ENCODE measurements at places on chromosomes 2 and 18.

GRCh38 chr2:162840598-162841246 is 2.2 kb upstream of the KCNH7 start:
- peak; percentile 83 for DNase-seq

DNA sequence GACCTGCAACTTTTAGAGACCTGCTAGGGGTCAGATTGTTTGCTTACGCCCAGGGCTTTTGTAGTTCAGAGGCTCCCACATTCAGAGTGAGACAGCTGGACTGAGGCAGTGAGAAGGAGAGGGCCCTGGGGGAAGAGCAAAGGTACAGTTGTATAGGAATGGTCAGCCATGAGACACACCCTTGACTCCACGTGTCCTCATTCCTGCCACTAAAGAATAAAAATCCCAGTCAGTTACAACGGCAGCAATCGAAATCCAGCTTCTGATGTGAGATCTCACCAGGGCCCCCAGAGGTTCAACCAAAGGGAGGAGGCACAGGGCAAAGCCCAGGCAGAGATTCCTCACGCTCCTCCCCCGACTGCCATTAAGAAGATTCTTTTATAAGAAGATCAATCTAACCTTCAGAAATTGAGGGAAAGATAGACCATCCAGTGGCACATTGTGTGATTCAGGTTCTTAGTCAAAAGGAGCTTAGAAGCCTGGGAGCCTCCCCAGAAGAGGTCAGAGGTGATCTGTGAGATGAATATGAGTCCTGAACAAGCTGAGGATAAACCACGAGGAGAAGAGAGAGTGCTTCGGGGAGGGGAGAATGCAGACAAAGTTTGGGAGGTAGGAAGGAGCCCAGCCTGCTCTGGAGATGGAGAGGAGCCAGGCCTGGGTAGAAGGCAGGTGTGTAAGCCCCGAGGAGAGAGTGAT is 317.0 kb downstream of the CYP26B1 start:
- peak; percentile 23 for DNase-seq

GRCh38 chr2:124959581-124959980 is 934.5 kb downstream of the CNTNAP5 start:
- no peak for DNase-seq

DNA sequence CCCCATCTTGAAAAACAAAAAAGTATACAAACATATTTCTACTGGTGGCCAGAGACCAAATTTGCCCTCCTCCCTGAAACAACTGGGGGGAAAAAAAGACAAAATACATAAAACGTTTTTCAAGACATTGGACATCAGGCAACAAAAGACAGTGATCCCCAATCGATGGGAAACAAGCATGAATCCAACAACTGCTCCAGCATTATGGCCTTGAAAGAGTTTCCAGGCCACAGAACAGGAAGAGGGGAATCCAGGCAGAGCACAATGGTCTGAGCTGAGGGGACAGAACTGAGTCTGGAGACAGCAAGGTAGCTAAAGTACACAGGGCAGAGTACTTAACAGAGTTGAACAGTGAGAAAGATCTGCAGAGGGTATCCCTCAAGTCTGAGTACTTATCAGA is 4.4 kb downstream of the CCDC88A start:
- no peak for DNase-seq

GRCh38 chr18:6929370-6930102 is 188.1 kb downstream of the LAMA1 start:
- no peak for DNase-seq

DNA sequence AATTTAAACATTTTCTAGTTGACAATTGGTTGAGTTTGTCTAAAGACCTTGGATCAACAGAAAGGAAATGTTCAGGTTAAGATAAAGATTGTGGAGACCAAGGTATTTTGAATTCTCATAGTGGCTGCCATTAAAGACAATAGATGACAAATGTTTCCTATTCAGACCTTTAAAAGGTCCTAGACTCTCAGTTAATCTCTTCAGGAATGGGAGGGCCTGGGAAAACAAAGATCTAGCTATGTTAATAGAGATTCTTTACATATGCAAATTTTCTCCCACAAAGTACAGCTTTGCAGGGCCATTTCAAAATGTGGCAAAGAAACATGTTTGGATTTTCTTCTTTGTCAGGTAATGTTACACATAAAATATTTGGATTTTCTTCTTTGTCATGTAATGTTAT is 403.9 kb downstream of the SPAG16 start:
- no peak for DNase-seq

DNA sequence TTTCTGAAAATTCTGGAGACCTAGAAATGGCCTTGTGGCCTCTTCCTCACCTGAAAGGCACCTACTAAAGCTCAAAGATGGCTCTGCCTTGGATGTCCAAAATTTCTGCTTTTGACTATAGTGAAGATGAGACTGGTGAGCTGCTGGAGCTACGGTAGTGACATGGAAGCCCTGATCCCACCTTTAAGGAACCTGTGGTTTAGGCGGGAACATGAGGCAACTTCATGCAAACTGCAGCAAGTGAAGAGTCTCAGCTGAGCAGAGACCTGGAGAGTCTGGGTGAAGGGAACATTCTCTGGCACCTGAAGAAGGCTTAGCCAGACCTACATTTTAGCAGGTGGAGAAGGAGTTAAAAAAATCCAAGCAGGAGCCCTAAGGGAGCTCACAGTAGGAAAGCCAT is 40.0 kb downstream of the GORASP2 start:
- DNase-seq = no peak

- DNase-seq = peak; percentile 61
Measured at GRCh38 chr18:54957296-54957832, 1.9 kb downstream of the CCDC68 start.

DNA sequence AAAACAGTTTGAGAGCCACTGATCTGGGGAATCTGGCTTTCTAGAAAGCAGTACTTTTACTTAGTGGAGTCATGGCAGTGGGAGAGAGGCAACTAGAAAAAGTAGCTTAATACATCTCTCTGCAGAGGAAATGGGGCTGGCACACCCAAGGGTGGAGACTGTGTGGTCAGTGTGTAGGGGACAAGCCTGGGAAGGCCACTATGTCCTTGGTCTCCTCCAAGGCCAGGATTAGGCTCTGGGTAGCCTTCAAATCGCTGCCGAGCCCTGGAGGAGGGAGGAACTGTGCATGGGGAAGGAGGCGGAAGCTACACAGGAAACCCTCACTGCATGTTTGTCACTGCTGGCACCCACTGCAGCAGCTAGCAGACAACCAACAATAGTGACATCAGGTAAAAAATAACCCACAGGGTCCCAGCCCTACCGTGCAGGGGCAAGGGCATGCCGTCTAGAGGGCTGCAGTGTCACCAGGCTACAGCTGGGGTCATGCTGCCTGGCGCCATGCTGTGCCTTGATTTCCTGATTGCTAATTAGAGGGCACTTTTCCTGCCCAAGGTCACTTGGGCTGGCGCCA is 34.8 kb downstream of the LBH start:
- DNase-seq = peak; percentile 13

GRCh38 chr2:46351750-46352138 is 54.5 kb downstream of the EPAS1 start:
- no peak for DNase-seq

GRCh38 chr2:117645458-117645857 is 169.0 kb upstream of the DDX18 start:
- no peak for DNase-seq

DNA sequence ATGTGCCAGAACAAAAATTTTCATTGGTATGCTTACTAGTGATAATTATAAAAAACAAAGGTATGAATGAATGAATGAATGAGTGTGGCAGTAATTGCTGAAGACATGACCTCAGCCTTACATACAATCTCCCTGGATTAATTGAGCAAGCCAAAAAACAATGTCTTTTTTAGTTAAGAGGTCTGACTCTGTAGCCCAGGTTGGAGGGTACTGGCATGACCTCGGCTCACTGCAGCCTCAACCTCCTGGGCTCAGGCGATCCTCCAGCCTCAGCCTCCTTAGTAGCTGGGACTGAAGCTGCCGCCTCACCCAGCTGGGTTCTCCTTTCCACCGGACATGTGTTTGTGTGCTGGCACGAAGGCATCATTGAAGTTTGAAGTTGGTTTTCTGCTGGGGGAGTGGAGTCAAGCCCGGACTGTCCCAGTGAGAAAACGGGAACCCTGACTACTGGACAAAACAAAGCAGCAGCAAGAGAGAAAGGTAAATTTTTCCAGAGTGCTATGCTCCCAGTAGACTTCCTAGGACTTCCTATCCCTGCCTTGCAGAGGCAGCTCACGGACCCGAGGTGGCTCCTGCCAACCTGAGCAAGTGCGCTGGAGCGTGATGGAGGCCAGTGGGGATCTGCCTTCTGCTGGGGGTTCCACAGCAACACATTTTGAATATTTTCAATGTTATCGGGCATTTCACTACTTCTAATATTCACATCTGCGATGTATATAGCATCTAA is 6.4 kb upstream of the IMP4 start:
- DNase-seq = no peak

- no peak for DNase-seq
Measured at GRCh38 chr2:550860-551567, 126.2 kb downstream of the TMEM18 start.

GRCh38 chr2:239770246-239770639 is 254.9 kb downstream of the NDUFA10 start:
- DNase-seq = no peak

DNA sequence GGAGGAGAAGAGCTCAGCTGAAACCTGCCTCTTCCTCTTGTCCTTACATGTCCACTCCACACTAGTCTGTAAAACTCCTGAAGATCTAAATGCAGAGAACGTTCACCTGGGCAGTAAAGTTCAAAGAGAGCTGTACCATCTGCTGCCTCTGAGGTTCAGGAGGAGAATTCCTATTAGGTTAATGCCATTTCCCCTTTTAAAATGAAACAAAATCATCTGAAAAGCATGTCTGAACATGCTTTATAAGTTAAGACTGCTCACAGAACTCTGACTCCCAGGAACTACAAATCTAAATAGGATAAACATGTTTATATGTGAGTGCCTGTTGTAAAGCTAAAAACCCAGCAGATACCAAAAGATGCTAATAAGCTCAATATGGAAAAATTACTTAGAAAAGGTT is 164.4 kb downstream of the AFF3 start:
- DNase-seq = no peak

DNA sequence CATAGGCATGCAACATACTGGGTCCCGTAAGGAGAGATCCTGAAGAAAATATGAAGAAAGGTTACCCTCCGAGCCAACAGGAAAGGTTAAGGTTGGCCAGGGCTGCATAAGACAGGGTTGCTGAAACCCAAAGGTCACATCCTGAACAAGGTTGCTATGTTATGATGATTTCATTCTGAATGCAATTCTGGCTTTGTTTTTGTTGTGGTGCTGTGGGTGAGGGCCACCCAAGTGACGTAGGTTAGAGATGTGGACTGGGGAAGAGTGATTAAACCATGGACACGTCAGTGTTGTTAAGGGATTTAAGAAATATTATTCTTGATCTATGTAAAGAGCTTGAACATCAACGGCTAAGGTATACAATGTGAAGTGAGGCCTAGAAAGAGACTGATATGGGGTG is 60.0 kb downstream of the ZEB2 start:
- DNase-seq = peak; percentile 92

DNA sequence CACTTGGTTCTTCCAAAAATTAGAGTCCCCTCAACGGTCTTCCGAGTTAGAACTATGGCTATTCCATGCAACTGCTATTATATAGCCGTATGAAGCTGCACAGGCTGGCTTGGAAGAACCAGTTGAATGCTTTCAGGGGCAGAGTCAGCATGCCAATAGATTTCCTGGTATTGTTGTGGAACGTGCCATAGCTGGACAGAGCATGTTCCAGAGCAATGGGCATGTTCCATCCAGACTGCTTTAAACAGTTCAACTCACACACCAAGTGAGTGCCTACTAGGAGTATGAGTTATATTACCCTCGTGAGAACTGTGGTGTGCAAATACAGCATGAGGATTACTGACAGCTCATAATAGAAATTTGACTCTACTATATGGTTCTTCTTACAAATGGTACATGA is 682.0 kb downstream of the SATB2 start:
- DNase-seq = no peak

All from choroid plexus epithelial cell (primary cell).